ENCODE measurements at places on chromosomes 1 and 21.

GRCh38 chr1:230117694-230118093, 50.7 kb downstream of the GALNT2 start:
- DNase-seq: no peak

- no peak for DNase-seq
Measured at GRCh38 chr1:222912730-222913129, 97.9 kb downstream of the DISP1 start.

- no peak for DNase-seq
Measured at GRCh38 chr1:199044191-199044590, 405.4 kb downstream of the PTPRC start.

DNA sequence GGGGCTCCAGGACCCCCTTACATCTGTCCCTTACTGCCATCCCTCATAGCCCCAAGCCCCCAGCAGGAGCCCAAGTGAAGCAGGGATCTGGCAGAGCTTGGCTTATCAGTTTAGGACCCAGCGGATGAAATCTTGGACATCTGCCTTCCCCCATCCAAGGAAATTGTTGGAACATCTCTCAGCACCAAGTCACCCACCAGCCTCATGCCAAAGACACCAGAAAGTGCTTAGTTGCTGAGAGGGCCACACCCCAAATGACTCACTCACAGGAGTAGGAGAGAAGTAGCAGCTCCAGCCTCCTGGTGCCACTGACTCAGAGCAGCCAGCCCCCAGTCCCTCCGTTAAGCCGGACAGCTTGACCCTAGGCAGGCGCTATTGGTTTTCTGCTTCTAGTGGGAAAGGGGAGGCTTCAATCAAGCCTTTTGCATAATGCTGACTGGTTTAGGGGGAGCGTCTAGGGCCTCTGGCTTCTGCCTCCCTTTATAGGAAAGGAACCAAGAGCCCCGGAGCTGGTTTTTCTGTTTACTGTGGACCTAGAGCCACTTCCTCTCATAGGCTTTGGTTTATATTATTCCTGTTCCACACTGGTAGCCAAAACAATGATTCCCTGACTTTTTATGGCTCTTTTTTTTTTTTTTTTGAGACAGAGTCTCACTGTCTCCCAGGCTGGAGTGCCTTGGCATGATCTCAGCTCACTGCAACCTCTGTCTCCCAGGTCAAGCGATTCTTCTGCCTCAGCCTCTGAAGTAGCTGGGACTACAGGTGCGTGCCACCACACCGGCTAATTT, 114.2 kb upstream of the IPO9 start:
- DNase-seq: no peak

- no peak for DNase-seq
Measured at GRCh38 chr1:214476229-214476985, 75.0 kb downstream of the PTPN14 start.

DNA sequence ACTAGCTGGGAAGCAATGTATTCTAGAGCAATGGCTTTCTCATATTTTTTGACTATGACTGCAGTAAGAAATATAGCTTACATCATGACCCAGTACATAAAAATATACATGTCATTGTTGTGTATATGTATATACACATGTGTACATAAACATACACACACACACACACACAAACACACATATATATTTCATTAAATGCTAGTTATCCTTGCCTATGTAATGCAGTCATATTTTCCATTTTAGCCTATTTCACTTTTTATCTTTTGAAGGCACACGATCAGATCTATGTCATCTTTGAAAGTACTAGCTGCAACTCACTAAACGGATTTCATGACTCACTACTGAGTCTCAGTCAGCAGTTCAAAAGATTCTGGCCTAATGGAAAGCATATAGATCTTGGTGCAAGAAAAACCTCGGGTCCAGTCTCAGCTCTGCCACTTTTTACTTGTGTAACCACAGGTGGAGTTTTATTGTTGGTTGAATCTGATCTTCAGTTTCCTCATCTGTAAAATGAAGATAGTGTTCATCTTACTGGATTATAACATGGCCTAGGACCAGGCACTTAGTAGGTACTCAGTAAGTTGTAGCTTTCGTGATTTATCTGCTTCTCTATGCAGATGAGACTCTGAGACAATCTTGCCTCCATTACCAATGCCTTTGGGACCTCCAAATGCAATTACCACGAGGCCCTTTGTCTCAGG, 325.6 kb downstream of the RRAGC start:
- no peak for DNase-seq

DNA sequence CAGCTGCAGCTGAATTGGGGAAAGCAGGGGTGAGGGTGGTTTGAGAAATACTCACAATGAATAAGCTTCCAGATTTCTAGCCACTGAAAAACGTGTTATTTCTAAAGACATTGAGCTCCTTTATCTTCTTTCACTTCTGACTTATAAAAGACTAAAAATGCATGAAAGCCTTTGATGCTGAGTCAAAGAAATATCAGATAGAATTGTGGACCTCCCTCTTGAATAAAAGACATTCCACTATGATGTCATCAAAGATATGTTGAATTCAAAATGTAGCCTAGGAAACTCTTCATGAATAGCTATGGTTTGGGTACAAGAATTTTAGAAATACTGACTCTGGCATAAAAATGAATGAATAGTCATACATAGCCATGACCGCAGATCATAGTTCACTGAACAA, 44.7 kb upstream of the COL24A1 start:
- no peak for DNase-seq

DNA sequence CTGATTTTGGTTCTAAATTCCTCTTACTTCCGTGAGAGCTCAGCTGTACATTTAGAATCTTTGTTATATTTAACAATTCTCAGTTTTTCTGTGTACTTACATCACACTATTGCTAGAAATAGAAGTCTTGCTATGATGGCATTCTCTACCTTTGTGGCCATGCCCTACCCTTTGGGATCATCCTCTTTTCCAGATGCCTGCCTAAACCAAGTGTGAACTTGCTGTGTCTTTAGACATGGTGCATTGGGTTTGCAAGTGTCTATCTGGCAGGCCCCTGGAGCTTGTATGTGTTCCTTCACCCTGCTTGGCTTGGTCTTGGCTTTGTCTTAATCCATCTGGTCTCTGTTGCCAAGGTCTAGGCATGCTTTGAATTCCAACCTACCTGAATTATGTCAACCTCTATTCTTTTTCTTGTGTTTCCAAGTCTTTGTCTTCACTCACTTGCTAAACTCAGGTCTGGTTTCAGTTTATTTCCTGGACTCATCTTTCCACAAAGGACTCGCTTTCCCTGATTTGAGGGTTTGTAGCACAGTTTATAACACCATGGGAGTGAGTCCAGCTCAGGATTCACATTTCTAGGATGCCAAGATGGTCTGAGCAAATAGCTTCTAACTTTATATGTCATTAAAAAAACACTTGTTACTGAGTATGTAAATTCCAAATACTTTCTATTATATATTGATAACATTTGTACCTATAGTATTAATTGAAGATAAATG, 20.6 kb upstream of the APOBEC4 start:
- DNase-seq: no peak

- DNase-seq: peak; percentile 63
Measured at GRCh38 chr1:1157426-1157913, 16.2 kb upstream of the TTLL10 start.

GRCh38 chr1:36008546-36009197, 75.2 kb upstream of the TEKT2 start:
- no peak for DNase-seq

DNA sequence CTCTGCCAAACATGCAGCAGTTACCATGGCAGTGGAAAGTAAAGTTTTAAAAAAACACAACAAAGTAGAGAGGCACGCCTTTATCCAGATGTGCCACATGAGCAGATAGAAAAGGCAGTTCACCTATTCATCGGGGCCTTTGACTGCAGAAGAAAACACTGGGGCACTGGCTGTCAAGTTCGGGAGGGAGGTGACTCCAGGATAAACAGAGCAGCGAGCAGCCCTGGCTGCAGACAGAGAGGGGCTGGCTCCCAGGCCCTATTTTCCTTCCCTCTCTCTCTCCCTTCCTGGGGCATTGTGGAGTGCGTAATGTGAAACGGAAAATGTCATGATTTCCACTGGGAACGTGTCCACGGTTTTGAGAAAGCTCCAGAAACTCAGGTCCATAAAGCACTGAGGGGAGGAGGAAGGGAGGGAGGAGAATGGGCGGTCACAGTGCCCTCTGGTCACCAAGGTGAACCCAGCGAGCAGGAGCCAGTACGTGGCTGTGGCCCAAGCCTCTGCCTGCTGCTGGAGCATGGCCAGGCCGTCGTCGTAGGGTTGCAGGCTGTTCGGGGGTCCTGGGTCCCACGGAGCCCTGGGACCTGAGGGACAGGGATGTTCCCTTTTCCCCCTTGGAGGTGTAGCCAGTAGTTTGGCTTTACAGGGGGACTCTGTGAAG, 114.7 kb upstream of the IRF2BP2 start:
- no peak for DNase-seq

DNA sequence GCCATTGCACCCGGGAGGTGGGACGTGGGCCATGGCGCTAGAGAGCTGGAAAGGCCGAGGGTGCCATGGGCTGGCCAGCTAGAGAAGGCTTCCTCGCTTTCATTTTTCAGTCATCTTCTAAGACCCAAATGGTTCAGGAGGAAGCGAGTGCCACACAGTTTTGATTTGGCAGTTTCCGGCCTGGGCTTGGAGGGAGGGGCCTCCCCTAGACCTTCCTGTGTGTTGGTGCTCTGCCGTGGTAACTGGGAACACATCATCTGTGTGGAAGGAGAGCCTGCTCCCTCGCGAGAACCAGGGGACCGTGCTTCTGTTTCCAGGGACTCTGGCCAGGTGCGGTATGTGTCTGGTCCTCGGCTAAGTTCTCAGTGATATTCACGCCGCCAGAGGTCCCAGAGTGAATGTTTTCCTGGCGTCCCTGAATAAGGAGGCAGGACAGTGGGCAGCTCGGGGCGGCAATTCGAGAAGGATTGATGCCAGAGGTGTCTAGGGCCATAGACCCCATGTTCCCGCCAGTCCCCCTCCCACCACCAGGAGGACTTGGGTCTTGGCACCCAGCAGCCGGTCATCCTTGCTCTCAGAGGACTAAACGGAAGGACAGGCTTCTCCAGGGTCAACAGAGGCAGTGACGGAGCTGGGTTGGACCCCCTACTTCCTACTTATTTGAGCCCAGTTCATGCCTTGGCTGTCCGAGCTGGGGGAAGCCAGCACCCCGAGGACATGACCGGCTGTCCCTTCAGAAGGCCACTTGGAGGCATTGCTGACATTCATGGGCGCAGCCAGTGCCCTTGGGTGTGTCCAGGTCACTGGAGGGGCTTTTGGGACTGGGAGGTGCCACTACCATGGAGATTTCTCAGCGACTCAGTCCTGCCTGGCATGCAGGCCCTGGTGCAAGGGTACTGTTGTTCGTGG, 2.7 kb upstream of the NPHP4 start:
- DNase-seq: peak; percentile 40

GRCh38 chr1:34690269-34690668, 64.6 kb upstream of the GJB5 start:
- DNase-seq: no peak

DNA sequence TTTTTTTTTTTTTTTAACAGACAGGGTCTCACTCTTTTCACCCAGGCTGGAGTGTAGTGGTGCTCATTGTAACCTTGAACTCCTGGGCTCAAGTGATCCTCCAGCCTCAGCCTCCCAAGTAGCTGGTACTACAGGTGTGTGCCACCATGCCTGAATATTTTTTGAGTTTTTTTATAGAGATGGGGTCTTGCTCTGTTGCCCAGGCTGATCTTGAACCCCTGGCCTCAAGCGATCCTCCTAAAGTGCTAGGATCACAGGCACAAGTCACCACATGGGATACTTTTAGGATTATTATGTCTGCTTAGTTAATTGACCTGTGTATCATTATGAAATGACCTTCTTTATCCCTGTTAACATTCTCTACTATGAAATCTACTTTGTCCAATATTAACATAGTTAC, 38.0 kb downstream of the RASSF5 start:
- DNase-seq: no peak

- no peak for DNase-seq
Measured at GRCh38 chr21:42608446-42608845, 45.0 kb upstream of the PDE9A start.

DNA sequence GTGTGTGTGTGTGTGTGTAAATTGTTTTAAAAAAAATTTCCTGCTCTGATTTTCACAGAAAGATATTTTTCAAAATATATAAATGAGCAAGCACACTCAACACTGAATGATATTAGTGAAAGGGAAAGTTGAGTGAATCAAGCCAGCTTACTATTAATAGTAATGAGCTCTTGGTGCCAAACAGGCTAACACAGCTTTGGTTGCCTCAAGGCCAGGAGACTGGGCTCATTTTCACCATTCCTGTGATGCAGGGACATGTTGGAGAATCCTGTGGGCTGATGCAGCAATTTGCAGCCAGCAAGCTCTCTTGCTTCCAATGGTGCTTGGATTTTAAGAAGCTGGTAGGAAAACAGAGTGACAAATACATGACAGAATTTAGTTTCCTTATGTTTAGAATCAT, 30.2 kb downstream of the PLA2G4A start:
- no peak for DNase-seq

GRCh38 chr1:159831412-159832141, 4.9 kb downstream of the SLAMF8 start:
- no peak for DNase-seq

GRCh38 chr1:208202333-208202995, 41.7 kb downstream of the PLXNA2 start:
- no peak for DNase-seq

GRCh38 chr1:84758968-84759491, 68.8 kb upstream of the SSX2IP start:
- peak; percentile 13 for DNase-seq

- no peak for DNase-seq
Measured at GRCh38 chr1:2268285-2269056, 40.4 kb downstream of the SKI start.

DNA sequence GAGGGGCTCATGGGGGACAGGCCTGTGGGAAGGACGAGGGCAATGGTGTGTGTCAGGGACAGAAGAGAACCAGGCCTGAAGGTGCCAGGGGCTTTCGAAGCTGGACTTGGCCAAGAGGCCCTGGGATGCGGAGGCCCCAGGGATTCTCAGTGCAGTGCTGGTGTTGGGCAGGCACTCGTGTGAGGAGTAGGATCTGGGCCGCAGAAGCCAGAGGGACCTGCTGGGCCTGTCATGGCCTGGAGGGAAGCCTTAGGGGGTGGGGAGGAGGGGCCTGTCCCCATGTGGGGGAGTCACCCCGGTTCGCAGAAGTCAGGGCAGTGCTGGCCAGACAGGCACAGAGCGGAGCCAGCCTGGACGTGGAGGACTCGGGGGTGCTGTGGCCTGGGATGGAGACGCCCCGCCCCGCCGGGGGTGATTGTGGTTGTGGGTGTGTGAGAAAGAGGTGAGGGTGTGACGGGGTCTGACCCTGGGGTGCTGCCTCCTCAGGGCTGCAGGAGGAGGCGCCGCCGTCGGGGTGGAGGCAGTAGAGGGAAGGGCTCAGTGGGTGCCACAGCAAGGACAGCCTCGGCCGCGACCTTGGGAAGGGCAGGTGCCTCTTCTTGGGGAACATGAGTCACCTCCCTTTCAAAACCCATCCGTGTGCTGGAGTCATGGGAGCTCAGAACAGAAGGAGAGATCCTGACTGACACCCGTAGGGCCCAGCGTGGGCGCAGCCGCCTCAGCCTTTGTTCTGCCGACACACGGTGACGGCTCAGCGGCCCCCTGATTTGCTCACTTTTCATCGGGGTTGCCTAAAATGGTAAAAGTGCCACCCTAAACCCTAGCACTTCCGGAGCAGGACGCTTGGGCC, 33.9 kb downstream of the FAAP20 start:
- DNase-seq: no peak

GRCh38 chr1:33895396-33895795, 31.5 kb downstream of the HMGB4 start:
- no peak for DNase-seq

- no peak for DNase-seq
Measured at GRCh38 chr21:29661672-29662442, 277.9 kb downstream of the GRIK1 start.

All from stimulated activated CD4-positive, alpha-beta T cell treated with anti-CD3 and anti-CD28 coated beads, Interleukin-12 subunit alpha, Interleukin-12 subunit beta, amount 100 ng/mL, for 4 hours (primary cell).